ENCODE measurements at places on chromosomes 2 and 18. TPM values are rescaled to one million over a fixed set of nuclear protein-coding genes. Genes with fewer than 3 reads are reported as not detected.

Gene DIPK1C
- not detected for total RNA-seq

GRCh38 chr2:157302492-157303099 lies 23.0 kb downstream of the ERMN start:
- DNase-seq, result peak; percentile 33
- no peak overlapping the region for H3K4me3 ChIP-seq
- H3K27ac ChIP-seq, result no peak overlapping the region

GRCh38 chr2:122193622-122194021 lies 438.2 kb downstream of the TSN start:
- DNase-seq, result no peak
- H3K4me1 ChIP-seq, result no peaks in the 10 kb centered on the region
- H3K27me3 ChIP-seq, result no peaks in the 10 kb centered on the region
- H3K4me3 ChIP-seq, result no peak overlapping the region

DNA sequence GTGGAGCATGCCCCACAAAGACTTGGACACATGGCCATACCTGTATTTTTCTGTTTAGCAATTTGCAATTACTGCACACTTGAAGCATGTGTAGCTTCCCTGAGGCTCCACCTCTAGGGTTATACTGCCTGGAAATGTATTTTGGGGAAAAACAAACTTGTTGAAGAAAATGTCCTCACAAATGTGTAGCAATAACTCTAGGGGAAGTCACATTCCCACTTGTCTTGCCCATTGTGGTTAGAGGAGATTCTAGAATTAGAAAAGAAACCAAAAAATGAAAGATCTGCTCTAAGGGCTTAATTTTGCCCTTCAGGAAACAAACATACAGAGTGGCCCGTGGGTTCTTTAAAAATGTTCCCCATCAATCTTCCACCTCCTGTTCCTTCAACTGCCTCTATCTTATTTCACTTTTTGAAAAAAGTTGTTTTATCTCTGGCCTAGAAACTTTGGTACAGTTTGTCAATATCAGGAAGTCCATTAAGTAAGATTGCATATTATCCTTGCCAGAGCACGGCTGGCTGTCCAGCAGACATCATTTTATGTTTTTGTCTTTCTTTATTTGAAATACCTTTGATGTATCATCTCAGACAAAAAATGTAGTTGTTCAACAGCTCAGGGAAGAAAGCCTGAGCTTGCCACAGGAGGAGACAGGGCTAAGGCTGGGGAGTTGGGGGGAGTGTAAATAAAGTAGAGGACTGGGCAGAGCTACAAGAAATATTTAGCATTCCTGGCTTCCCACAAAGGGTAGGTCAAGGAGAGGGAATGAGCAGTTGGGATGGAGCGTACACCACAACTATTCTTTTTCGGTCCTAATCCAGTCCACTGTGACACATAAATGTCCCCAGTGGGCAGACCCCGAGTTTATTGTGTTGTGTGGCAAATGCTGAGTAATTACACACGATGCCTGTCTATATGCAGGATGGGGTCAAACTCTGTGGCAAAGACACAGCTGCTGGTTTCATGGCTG lies 96.8 kb upstream of the CDC42EP3 start:
- peaks cover 6% of the 10 kb centered on the region for H3K4me1 ChIP-seq
- no peak for DNase-seq
- no peak overlapping the region for H3K4me3 ChIP-seq
- H3K27ac ChIP-seq, result no peak overlapping the region
- no peaks in the 10 kb centered on the region for H3K27me3 ChIP-seq
- H3K36me3 ChIP-seq, result no peaks in the 10 kb centered on the region

DNA sequence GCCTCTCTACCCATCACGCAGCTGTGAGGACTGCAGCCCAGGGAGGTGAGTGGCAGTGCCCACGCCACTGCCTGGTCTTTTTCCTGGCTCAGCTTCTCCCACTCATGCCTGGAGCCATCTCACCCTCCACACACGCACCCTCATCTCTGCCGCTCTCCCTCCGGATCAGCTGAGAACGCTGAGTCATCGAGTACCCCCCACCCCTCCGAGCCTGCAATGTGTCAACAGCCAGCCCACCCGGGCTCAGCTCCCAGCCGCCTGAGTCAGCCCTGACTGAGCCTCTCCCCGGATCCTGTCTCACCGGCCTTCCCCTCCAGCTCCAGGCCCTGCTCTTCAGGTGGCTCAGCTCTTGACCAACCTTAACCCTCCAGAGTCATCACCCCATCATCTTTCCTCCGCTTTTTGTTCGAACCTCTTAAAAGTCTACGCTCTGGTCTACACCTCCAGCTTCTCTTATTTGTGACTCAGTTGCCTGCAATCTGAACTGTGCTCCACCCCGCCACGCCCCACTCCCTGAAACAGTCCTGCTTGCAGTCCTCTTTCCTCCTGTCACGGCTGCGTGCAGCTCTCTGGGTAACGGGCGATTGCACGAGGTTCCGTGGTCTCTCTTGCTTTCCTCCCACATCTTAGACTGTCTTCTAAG lies 94.4 kb upstream of the ASAP2 start:
- no peak overlapping the region for H3K4me3 ChIP-seq
- no peaks in the 10 kb centered on the region for H3K4me1 ChIP-seq
- H3K27me3 ChIP-seq, result peaks cover 2% of the 10 kb centered on the region
- DNase-seq, result no peak
- no peak overlapping the region for H3K27ac ChIP-seq
- H3K36me3 ChIP-seq, result no peaks in the 10 kb centered on the region

DNA sequence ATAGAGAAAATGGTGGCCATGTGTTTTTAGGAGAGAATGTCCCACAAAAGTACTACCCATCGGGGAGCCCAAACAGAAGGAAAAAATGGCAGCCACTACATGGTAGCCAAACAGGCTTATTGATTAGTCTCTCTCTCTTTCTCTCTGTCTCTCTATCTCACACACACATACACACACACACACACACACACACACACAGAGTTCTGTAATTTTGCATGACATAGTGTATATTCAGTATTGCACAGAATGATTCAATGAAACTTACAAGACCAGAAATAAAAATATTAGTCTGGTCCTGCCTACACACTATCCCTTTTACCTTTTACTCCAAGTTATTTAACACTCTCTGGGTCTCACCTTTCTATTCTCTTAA lies 124.8 kb upstream of the SLC39A10 start:
- H3K4me1 ChIP-seq, result peaks cover 63% of the 10 kb centered on the region
- no peaks in the 10 kb centered on the region for H3K27me3 ChIP-seq
- DNase-seq, result no peak
- peak overlapping the region; percentile 98 for H3K27ac ChIP-seq
- peaks cover 7% of the 10 kb centered on the region for H3K36me3 ChIP-seq
- peak overlapping the region; percentile 79 for H3K4me3 ChIP-seq

- H3K27me3 ChIP-seq, result peaks cover 26% of the 10 kb centered on the region
- no peak for DNase-seq
- no peaks in the 10 kb centered on the region for H3K4me1 ChIP-seq
- no peaks in the 10 kb centered on the region for H3K36me3 ChIP-seq
- no peak overlapping the region for H3K27ac ChIP-seq
- no peak overlapping the region for H3K4me3 ChIP-seq
Observed at GRCh38 chr2:88137833-88138232, 10.0 kb upstream of the FABP1 start.

Gene PUS10
- 8.9 TPM for total RNA-seq
